ENCODE measurements at places on chromosomes 11 and 22. TPM values are rescaled to one million over a fixed set of nuclear protein-coding genes. Genes with fewer than 3 reads are reported as not detected.

DNA sequence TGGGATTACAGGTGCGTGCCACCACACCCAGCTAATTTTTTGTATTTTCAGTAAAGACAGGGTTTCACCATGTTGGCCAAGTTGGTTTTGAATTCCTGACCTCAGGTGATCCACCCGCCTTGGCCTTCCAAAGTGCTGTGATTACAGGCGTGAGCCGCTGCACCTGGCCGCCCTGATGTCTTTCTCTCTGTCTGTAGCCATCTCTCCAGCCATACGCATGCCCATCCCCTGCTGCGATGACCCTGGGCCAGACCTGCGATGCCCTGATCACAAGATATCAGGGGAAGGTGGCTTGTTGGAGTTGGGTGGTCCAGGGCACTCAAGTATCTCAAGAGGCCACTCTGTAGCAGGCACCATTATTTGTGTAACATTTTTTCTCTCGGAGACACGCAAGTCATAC, 54.4 kb upstream of the RBFOX2 start:
- no peak for DNase-seq

DNA sequence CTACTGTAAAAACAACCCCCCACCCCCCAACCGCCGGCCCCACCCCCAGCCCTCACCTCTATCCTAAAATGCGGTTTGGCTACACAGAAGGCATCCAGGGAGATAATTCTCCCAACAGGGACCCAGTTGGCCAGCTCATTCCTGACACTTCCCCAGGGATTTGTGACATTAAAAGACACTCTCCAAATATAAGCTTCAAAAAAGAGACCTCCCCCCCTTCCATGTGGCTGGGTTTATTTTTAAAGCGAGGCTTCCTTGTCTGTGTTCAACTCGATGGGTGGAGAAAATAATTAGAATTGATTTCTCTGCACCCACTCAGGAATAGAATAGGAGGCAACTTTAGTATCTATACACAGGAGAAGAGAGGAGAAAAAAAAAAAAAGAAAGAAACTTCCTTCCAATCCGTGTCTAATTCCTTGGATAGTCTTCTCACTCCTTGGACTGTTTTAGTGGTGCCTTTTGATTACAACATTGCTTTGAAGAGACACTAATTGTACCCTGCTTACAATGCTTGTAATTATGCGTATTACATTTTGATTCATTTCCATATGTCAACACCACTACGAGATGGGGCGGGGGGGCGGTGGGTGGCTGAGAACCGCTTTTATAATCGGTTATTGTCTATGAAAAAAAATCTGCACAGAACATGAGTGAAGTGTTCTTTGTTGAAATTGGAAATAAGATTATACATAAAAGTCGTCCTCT, 500.4 kb downstream of the MIAT start:
- DNase-seq, result no peak

GRCh38 chr11:47155879-47156278, 20.8 kb downstream of the ARFGAP2 start:
- DNase-seq, result no peak

TEX12 gene
- not detected for total RNA-seq

KRTAP5-1 gene
- total RNA-seq, result not detected

CELSR1 gene
- total RNA-seq, result 19.6 TPM

C11orf16 gene
- not detected for total RNA-seq
